ENCODE measurements at places on chromosomes 1 and 21. TPM values are rescaled to one million over a fixed set of nuclear protein-coding genes. Genes with fewer than 3 reads are reported as not detected.

The EEIG2 gene
- 11.9 TPM for polyA plus RNA-seq

DNA sequence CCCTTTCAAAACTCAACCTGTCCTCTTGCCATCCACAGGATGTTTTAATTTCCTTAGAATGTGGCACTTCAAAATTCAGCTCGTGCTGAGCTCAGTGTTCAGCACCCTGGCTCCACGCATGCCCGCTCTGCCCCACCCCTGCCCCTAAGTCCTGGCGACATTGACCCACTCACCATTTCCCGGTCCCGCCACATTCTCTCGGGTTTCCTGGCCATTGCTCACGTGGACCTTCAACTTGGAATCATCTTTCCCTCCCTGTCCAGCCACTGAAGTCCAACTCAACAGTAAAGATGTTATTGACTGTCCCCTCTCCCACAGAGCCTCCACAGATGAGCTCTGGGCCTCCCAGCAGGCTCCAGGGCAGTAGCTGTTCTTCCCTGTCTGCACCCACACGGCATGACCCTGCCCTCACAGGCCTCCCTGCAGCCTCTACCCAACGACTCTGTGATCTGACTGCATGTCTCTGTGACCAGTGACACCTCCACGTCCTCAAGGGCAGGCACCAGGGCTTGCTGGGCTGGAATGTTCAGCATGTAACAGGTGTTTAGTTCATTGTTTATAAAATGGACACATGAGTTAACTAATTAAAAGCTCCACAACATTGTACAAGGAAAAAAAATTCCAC, 53.8 kb downstream of the ITPKB start:
- no peak overlapping the region for H3K4me3 ChIP-seq
- H3K36me3 ChIP-seq, result no peaks in the 10 kb centered on the region
- H3K27ac ChIP-seq, result no peak overlapping the region
- DNase-seq, result no peak

DNA sequence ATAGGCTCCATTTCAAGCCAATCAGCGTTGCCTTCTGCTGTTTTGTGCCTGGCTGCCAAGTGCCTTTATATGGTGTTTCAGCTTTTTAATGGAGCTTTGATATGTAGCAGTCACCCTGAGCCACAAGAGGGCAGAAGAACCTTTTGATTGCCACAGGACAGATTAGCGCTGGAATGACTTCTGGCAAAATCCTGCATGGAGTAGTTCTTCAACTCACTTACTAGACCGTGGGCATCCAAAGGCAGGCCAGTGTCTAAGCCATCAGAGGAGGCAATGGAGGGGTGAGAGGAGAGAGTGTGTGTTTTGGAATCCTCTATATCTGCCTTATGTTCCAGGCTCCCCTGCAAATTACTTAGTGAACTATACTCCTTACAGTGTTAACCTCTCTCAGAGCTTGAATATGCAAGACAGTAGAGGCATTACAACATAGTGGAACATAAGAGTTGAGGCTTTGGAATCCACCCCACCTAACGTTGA, 56.2 kb downstream of the ST3GAL3 start:
- H3K27me3 ChIP-seq, result no peaks in the 10 kb centered on the region
- H3K27ac ChIP-seq, result no peak overlapping the region
- no peaks in the 10 kb centered on the region for H3K36me3 ChIP-seq
- DNase-seq, result peak; percentile 65

The MIS18A gene
- 7.7 TPM for polyA plus RNA-seq

DNA sequence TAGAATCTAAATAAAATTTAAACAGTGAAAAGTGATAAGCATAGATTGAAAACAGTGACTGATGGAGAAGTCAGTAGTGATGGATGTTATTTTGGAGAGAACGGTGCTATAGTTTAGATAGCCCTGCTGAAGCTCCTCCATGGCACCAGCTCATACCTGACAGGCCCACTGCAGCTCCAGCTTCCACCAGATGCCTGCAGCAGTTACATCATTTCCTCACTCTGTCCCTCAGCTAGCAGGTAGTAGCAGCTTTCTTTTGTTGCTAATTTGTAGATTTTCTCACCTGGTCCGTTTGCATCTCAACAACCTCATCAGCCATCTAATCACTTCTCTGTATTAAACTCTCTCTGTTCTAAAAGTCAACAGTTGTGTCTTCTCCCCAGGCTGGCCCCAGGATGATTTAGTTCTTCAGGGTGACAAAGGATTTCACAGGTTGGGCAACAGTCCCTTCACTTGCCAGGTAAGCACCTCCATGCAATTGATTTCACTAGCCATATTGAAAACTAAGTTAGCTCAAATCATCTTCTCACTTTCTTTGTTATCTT, 128.3 kb downstream of the LMX1A start:
- no peak overlapping the region for H3K4me3 ChIP-seq
- no peak overlapping the region for H3K27ac ChIP-seq
- H3K36me3 ChIP-seq, result no peaks in the 10 kb centered on the region
- H3K27me3 ChIP-seq, result peaks cover 24% of the 10 kb centered on the region
- no peaks in the 10 kb centered on the region for H3K4me1 ChIP-seq
- no peak for DNase-seq

DNA sequence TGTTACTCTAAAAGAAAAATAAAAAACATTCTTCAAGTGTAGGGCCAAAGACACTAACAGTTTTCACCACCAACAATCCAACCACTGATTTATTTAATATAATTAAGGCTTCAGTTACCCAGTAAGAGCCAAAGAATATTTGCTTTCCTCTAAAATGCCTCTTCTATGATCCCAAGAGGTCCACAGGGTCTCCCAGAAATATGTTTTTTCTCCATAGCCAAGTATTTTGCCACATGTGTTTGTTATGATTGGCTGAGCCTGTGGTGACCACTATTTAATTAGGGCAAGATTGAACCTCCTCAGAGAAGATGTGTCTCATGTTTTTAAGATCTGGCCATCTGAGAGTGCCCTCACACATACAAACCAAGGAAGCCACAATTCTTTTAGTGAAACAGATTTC, 135.9 kb downstream of the TPR start:
- no peaks in the 10 kb centered on the region for H3K4me1 ChIP-seq
- H3K36me3 ChIP-seq, result no peaks in the 10 kb centered on the region
- no peak overlapping the region for H3K27ac ChIP-seq
- DNase-seq, result no peak

- no peaks in the 10 kb centered on the region for H3K4me1 ChIP-seq
- H3K4me3 ChIP-seq, result no peak overlapping the region
- no peaks in the 10 kb centered on the region for H3K36me3 ChIP-seq
- no peaks in the 10 kb centered on the region for H3K27me3 ChIP-seq
- DNase-seq, result no peak
These were observed 226.1 kb downstream of the RGS7 start for GRCh38 chr1:241130881-241131280.

- H3K4me3 ChIP-seq, result no peak overlapping the region
- H3K36me3 ChIP-seq, result peaks cover 76% of the 10 kb centered on the region
- no peak for DNase-seq
These were observed 62.8 kb downstream of the PIK3CD start for GRCh38 chr1:9714257-9714718.

DNA sequence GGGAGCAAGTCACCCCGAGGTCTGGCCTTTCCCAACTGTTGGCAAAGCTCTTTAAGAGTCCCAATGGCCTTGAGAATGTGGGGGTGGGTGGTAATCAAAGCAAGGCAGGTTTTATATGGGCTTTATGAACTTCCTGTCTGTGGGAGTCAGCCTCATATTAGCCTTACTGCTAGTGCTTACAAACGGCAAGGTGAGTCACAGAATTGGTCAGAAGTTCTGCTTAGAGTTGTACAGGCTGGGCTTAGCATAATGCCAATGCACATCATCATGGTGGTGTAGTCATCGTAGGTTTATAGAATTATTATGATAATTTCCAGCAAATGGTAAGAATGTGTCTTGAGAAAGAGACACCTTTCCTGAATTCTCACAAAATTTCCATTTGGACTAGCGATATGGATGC, 192.7 kb upstream of the KIAA0040 start:
- no peak for DNase-seq
- no peaks in the 10 kb centered on the region for H3K4me1 ChIP-seq
- H3K27me3 ChIP-seq, result no peaks in the 10 kb centered on the region
- H3K36me3 ChIP-seq, result no peaks in the 10 kb centered on the region

DNA sequence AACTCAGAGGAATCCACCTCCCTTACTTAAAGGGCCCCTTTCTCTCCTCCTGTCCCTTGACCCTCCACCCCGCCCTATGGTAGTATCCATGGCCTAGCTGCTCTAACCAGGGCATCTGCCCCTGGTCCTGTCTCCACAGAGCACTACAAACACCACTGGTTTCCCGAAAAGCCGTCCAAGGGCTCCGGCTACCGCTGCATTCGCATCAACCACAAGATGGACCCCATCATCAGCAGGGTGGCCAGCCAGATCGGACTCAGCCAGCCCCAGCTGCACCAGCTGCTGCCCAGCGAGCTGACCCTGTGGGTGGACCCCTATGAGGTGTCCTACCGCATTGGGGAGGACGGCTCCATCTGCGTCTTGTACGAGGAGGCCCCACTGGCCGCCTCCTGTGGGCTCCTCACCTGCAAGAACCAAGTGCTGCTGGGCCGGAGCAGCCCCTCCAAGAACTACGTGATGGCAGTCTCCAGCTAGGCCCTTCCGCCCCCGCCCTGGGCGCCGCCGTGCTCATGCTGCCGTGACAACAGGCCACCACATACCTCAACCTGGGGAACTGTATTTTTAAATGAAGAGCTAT, 1.7 kb downstream of the BTG2 start:
- H3K27ac ChIP-seq, result peak overlapping the region; percentile 97
- peak overlapping the region; percentile 99 for H3K4me3 ChIP-seq
- peaks cover 63% of the 10 kb centered on the region for H3K4me1 ChIP-seq
- DNase-seq, result peak; percentile 48

DNA sequence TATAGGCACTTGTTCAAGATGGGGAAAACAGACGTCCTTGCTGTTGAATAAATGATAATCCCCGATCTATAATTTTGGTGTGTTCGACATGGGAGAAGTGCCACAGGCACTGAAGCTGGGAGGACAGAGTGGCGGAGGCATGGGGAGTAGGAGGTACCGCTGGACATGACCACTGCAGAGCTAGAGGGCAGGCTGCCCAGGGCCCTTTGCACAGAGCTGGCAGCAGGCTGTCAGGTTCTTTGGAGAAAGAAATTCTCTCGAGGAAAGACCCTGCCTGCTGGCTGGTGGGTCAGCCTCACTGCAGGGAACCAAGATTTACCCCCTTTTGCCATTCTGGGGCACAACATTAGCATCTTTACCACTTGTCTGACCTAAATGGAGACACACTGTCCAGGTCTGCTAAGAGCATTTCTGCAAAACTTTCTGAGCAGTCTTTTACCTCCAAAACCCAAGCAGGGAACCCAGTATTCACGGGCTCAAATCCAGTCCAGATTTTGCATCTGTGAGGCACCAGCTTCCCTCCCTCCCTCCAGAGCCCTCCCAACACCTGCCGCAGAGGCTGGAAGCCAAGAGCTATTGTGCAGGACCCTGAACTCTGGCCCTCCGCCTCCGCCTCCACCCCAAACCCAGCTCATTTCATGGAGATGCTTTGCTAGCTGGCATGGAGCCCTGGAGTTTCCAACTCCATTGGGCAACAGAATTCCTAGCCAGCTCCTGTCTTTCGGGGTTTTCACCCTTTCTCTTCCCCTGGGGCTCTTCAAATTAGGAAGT, 142.3 kb downstream of the PLXNA2 start:
- peaks cover 20% of the 10 kb centered on the region for H3K4me1 ChIP-seq
- H3K27me3 ChIP-seq, result no peaks in the 10 kb centered on the region
- H3K27ac ChIP-seq, result no peak overlapping the region
- H3K4me3 ChIP-seq, result no peak overlapping the region
- no peak for DNase-seq

DNA sequence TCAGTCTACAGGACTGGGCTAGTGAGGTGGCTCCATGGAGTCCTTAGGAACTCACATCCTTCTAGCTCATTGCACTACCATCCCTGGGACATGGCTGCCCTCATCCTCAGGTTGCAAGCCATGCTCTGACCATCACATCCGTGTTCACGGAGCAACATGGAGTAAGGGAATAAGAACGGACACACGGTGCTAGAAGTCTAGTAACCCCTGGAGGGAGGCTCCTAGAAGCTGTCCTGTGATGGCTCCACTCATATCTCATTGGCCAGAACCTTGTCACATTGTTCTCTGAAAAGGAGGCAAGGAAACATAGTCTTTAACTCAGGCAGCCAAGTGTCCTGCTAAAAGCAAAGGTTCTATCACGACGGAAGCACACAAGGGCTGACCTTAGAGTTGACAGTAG, 3.9 kb downstream of the MRAP start:
- peaks cover 4% of the 10 kb centered on the region for H3K36me3 ChIP-seq
- no peak for DNase-seq
- no peaks in the 10 kb centered on the region for H3K27me3 ChIP-seq
- no peak overlapping the region for H3K27ac ChIP-seq
- H3K4me3 ChIP-seq, result no peak overlapping the region

The PLA2G5 gene
- 1.8 TPM for polyA plus RNA-seq

The CASQ1 gene
- not detected for polyA plus RNA-seq

DNA sequence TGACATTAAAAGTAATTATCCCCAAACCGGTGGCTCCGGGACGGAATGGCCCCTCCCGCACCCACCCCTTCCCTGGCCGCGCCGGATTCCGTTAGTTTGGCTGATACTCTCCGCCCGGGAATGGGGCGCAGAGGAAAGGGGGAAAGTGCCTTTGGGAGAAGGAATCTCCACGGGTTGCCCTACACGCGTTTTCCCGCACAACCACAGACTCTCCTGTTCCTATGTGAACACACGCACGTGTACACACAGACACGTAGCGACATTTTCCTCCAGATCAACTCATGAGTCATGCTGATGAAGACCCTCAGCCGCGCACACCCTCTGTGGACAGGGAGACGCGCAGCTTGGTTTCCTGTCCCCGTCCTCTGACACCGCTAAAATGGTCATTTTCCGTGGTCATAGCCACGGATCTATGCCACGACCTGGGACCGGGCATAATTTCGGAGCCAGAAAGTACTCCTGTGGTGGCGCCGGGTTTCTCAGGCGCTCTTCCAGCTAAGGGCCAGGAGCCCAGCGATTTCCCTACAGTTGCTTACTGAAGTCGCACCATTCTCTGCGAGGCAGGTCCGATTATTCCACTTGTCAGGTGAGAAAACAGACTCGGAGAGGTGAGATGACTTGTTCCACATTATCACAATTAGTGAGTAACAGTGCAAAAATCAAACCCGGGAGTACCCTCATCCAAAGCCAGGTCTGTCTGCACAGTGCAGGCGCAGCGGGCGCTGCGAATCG, 4.0 kb upstream of the DMRTA2 start:
- H3K27me3 ChIP-seq, result peaks cover 66% of the 10 kb centered on the region
- H3K27ac ChIP-seq, result no peak overlapping the region
- peak; percentile 22 for DNase-seq

The IL6R gene
- polyA plus RNA-seq, result 4.0 TPM

DNA sequence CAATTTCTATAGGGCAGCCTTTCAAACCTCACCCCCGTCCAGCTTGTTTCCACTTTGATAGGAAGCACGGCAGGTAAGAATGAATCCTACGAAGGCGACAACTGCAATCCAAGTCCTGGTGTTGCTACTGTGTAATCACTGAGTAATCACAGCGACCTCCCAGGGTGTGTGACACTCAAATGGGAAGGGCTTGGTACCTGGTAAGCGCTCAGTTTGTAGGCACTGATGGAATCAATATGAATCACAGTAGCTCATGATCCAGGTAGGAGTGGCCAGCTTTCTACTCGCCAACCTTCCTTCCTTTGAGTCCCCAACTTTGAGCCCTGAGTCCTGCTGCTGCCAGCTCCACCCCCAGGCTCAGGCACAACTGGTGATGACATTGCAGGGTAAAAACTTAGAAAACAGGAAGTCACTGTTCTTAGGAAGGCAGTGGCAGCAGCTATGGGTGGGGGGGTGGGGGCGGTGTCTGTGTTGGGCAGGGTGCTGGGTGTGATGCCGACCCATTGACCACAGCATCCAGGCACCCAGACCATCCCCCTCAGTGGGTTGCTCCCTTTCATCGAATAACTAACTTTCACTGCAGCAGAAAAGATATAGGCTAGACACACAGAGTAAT, 70.7 kb downstream of the CD247 start:
- peak overlapping the region; percentile 71 for H3K27ac ChIP-seq
- no peaks in the 10 kb centered on the region for H3K36me3 ChIP-seq

Data from stomach (tissue), 19 donors.